ENCODE measurements at places on chromosomes 2 and 18. TPM values are rescaled to one million over a fixed set of nuclear protein-coding genes. Genes with fewer than 3 reads are reported as not detected.

Gene DARS1
- total RNA-seq: 64.9 TPM

Gene PDE1A
- 2.6 TPM for total RNA-seq

Gene SLC4A3
- 2.5 TPM for total RNA-seq

Gene TSGA10
- total RNA-seq: 7.5 TPM

Measured in skin of body (tissue), 3 donors.